CD4-positive, alpha-beta T cell treated with Interleukin-6 at 100 ng/mL for 8 hours (primary cell): ENCODE measurements at places on chromosomes 1 and 21.

- DNase-seq: no peak
Observed at GRCh38 chr1:64059556-64059955, 143.9 kb upstream of the UBE2U start.

- DNase-seq: no peak
Observed at GRCh38 chr1:18877282-18877681, 17.8 kb upstream of the TAS1R2 start.

DNA sequence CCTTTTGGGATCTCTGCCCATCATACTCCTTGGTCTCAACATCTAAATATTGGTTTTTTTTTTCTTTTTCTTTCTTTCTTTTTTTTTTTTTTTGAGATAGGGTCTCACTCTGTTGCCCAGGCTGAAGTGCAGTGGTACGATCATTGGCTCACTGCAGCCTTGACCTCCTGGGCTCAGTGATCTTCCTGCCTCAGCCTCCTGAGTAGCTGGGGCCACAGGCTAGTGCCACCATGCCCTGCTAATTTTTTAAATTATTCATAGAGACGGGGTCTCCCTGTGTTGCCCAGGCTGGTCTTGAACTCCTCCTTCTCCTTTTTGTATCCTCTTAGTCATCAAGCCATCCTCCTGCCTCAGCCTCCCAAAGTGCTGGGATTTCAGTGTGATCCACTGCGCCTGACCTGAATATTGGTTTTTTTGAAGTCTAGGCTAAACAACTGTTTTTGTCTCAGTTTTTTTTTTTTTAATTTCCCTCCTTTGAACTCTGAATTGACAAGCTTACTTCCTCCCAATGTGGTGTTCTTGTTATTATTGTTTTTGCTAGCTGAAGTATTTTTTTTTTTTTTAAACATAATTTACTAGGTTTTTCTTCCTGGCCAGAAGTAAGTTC lies 30.9 kb downstream of the MAPKAPK2 start:
- DNase-seq: peak; percentile 28

GRCh38 chr1:12477936-12478611 lies 139.9 kb downstream of the DHRS3 start:
- no peak for DNase-seq

DNA sequence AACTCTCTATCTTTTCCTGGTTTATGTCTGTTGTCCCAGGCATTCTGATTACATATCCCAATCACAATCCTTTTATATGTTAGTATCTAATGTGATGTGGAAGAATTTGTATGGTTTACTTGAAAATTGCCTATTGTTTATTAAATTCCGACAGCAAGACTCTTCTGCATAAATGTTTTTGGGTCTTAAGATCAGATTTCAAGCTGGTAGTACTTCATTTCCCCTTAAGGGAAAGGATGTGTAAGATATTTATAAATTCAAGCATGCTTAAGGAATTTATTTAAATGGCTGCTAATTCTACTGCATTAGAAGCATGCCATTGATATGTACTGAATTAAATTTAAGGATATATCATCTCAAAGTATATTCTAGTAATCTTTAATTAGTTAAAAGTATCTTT lies 20.4 kb upstream of the GPR88 start:
- no peak for DNase-seq

GRCh38 chr1:87903242-87903641 lies 574.6 kb downstream of the LMO4 start:
- DNase-seq: no peak

GRCh38 chr1:55050283-55050682 lies 10.9 kb downstream of the PCSK9 start:
- DNase-seq: no peak

DNA sequence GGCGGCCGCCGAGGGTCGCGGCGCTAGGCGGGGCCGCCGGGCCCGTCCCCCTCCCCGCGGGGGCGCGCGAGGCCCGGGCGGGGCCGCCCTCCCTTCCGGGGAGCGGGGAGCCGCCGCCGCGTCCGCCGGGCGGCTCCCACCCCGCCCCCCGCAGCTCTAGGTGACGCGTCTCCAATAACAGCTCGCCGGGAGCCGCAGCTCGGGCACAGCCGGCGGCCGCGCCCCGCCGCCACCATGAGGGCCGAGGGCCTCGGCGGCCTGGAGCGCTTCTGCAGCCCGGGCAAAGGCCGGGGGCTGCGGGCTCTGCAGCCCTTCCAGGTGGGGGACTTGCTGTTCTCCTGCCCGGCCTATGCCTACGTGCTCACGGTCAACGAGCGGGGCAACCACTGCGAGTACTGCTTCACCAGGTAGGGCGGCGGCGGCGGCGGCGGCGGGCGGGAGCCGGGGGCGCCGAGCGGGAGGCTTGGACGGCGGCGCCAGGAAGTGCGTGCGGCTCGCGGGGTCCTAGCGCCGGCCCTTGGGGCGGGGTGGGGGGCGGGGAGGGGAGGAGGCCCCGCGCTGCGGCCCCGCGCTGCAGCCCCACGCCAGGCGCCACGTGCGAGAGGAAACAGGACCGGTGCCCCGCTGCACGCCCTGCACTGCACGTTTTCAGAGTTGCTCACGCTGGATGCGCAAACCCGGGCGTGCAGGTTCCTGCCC lies at the start of gene SMYD2:
TSS of gene SMYD2 (plus strand) at position 139 of the 699 bp plus-strand sequence. CDS start at position 235, 96 bp downstream.
- DNase-seq: peak; percentile 64

GRCh38 chr1:173867141-173867752 lies 542 bp downstream of the GAS5 start:
- no peak for DNase-seq

GRCh38 chr1:80961464-80962190 lies 839.1 kb upstream of the ADGRL2 start:
- no peak for DNase-seq

GRCh38 chr1:217734973-217735372 lies 103.8 kb downstream of the SPATA17 start:
- DNase-seq: no peak

GRCh38 chr1:182608845-182609610 lies 4.8 kb upstream of the RGS16 start:
- DNase-seq: no peak

DNA sequence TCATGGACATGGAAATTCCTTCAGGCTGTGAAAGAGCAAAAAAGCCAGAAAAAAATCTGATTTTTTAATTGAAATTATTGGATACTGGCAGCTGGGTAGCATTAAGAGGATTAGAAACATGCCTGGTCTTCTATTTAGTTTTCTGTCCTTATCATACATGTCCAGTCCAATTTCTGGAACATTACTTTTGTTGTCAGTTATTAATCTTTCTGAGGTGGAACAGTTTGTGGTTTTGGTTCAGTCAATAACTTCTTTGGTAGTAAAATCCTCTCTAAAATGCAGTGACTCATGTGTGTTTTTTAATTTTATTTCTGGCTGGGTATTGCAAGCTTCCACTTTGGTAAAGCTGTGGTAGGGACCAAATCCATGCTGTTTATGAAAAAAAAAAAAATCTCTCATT lies 687.0 kb upstream of the ADGRL2 start:
- no peak for DNase-seq

- DNase-seq: no peak
Observed at GRCh38 chr21:22536509-22536908, 1538.3 kb downstream of the NCAM2 start.

- no peak for DNase-seq
Observed at GRCh38 chr1:50637460-50637859, 214.2 kb upstream of the DMRTA2 start.

DNA sequence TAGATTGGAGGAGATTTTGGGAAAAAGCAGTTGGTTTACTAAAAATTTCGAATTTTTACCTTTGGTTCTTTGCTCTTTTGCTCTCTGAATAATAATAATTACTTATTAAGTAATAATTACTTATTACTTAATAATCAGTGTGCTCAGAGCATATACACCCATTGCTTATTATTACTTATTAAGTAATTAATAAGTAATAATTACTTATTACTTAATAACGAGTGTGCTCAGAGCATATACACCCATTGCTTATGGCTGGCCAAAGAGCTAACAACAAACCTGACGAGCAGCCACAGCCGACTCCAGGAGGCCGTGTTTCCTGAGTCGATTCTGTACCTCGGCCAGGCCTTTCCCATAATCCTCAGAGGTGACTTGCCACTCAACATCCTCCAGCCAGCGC lies 20.5 kb downstream of the SPTA1 start:
- no peak for DNase-seq

DNA sequence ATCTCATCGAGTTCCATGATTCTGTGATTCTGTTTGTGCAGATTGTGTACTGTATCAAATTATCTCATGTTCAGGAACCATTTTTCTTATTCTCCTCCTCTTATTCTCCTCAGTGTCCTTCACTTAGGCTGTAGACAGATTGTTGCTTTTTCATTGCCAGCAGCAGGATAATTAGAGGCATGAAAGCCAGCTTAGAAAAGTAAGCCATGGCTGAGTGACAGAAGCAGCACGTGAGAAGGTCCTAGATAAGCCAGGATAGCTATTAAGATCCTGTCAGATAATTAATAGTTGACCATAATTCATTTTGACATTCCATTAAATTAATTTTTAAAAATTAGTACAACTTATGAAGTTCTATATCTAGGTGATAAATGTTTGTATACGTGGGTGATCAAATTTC lies 60.8 kb upstream of the PRKACB start:
- no peak for DNase-seq

DNA sequence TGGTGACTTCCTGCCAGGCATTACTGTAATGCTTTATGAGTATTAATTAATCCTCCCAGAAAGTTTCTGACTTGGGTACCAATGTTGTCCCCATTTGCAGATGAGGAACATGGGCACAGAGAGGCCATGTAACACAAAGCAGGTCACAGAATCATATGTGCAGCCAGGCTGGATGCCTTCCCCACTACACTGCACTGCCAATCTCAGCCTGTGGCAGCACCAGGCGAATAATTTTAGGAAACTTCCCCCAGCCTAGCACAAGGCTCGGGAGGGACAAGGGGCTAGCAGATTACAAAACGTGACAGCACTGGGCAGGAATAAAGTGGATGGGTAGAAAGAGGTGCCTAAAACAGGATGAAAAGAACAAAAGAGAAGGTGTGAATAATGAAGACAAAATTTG lies 331.7 kb upstream of the PROX1 start:
- no peak for DNase-seq

DNA sequence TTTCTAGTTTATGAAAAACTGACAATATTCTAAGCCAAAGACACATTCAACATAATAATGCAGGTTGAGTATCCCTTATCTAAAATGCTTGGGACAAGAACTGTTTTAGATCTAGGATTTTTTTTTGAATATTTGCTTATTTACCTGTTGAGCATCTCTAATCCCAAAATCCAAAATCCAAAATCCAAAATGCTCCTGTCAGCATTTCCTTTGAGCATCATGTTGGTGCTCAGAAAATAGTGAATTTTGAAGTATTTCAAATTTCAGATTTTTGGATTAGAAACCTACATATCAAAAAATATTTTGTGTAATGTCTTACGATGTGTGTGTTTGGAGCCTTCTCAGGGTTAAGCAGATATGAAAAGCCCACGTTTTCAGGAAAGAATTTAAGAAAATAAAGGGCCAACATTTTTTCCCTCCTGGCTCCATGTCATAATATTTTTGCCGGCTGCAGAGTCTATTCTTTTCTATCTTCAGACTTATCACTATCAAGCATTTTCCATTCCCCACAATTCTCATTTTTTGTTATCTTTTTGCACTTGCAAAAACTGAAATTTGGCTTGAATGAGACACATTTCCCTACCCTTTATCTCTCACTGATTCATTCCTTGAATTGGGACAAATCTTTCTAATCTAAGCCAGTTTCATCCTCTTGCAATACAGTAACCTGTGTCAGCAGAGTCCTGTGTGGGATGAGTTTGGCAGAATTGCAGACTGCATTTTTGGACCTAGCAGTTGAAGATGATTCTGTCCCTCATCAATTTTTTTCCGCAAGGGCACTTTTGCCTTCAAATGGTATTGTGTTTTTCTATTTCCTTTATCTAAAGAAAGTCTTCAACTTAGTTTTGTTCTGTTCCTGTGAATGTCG lies 233.9 kb downstream of the DISC1 start:
- no peak for DNase-seq

GRCh38 chr1:221040101-221040500 lies 160.9 kb downstream of the HLX start:
- no peak for DNase-seq

DNA sequence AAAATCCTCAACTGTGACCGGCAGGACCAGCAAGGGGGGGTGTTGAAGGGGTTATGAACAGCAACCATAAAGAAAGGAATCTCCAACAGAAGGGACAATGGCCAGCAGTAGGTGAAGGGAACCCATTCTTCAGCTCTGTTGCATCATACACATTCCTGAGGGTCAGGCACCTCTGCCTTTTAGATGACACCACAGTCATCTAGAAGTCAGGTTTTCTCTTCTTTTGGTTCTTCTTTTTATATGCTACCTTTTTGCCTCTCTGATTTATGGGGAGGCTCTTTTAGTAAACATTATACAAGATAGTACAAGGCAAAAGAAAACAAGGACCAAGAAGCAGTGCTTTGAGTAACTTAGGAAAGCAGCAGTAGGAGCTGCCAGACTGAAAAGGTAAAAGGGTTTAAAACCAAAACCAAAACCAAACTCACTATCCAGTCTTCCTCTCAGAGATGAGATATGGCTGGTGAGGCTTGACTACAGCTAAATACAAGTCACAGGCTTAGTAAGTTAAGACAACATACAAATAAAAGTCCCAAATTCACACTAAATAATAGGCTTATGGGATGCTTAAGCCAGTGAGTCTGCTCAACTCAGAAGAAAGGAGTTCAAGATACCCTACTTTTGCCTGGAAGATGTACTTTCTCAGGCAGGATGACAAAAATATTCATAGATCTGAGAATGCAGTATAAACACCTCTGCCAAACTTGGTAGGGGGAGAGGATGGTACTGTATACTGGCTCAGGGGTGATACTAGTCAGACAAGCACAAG lies 4.1 kb downstream of the TEX38 start:
- peak; percentile 20 for DNase-seq

DNA sequence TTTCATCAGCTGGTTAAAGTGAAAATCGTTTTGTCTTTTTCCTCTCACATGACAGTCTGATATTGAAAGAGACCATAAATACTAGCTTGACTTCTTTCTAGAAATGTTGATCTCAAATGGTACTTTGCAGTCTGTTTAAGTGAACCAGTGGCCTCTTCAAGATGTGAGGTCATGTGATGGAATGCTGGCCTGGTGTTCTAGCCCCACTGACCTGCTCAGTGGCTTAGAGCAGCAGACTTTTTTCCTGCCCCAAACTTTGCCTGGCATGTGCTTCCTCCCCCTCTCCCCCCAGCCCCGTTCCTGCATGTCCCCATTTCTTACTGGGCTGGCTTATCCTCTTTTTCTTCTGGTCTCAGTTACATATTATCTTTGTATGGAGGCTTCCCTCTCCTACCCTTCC lies 34.3 kb downstream of the ZYG11A start:
- no peak for DNase-seq

DNA sequence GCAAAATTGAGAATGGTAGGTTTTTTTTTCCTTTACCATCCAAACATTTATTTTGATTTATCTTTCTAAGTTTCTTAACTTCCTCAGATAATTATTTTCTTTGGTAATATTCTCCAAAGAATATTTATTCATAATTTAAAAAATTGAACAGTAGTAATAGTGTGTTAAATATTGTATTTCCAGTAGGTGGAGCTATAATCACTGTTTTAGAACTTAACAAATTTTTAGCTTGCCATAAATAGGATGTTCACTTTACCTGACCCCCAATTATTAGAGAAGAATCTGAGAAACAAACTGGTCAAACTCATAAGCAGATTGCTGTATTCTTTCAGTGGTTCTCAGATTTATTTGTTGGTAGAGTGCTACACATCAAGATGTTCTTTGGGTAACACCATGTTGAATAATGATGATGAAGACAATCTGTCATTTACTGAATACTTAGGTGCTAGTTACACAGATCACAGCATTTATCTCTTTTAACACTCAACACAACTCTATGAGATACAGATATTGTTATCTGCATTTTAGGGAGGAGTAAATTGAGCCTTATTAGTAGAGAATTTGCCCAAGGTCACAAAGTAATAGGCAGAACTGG lies 82.4 kb upstream of the GPR88 start:
- DNase-seq: no peak

- no peak for DNase-seq
Observed at GRCh38 chr1:50109647-50110075, 941 bp downstream of the ELAVL4 start.
